Forelimb muscle (tissue), 1 donor: ENCODE measurements at places on chromosomes 1 and 21. TPM values are rescaled to one million over a fixed set of nuclear protein-coding genes. Genes with fewer than 3 reads are reported as not detected.

DNA sequence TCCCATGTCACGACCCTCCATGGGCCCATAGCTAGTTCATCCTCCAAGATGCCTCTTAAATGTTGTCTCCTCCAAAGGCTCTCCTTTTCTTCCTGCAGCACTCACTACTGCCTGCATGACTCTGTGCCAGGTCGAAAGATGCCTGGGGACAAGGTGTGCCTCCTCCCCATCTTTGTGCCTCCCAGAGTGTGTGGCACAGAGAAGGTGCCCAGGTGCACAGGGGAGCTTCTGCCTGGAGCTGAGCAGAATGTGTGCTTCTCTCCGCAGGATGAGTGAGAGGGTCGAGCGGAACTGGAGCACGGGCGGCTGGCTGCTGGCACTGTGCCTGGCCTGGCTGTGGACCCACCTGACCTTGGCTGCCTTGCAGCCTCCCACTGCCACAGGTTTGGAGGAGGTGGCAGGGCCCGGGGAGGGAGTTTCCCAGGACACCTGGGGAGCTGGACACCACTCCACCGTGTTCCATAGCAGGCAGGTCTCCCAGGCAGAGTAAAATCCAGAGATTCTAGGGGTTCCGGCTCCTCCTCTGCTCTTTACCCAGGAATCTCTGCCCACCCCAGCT, 6.9 kb upstream of the PPM1J start:
- no peak for DNase-seq

GRCh38 chr1:232507571-232507970, 122.4 kb downstream of the SIPA1L2 start:
- DNase-seq = no peak

FAM163A gene
- polyA plus RNA-seq = 0.16 TPM

- no peak for DNase-seq
Measured at GRCh38 chr1:191971447-191971846, 186.8 kb upstream of the RGS18 start.

DNA sequence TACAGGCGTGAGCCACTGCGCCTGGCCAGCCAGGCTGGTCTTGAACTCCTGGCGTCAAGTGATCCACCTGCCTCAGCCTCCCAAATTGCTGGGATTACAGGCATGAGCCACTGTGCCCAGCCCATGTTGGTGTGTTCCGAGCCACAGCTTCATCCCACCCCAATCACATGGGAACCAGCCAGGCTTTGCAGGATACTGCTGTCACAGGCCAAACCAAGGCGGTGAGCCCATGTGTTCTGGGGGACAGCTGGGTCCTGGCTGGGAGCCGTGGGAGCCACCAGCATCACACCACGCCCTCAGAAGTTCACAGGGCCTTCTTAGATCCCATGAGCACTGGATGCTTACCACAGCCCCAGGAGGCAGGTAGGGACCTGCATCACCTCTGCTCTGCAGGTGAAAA, 56.9 kb downstream of the DHRS3 start:
- DNase-seq = no peak

SLC1A7 gene
- 0.24 TPM for polyA plus RNA-seq

PLA2G2F gene
- polyA plus RNA-seq = not detected

FNBP1L gene
- polyA plus RNA-seq = 45.1 TPM

PPIH gene
- polyA plus RNA-seq = 37.9 TPM

FHAD1 gene
- 1.9 TPM for polyA plus RNA-seq

- no peak for DNase-seq
Measured at GRCh38 chr1:97123717-97124431, 402.3 kb downstream of the PTBP2 start.

ADGRL4 gene
- polyA plus RNA-seq = 11.9 TPM

GRCh38 chr1:168408884-168409283, 128.2 kb downstream of the TBX19 start:
- no peak for DNase-seq

LRRIQ3 gene
- polyA plus RNA-seq = 0.44 TPM

- DNase-seq = no peak
Measured at GRCh38 chr1:3336641-3337630, 117.5 kb upstream of the ARHGEF16 start.

DNA sequence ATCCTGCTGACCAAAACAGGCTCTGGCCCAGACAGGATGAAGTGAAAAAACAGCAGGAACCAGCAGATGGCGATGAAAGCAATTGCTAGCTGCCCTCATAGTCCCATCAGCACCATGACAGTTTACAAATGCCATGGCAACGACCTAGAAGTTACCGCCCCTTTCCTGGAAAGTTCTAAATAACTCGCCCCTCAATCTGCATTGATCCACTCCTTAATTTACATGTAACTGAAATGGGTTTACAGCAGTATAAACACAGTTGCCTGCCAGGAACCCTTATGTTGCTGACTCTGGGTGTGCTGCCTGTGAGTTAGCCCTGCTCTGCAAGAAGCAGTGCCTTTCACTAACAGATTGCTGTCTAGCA, 65.5 kb upstream of the CR1L start:
- peak; percentile 4 for DNase-seq

ANGPTL1 gene
- polyA plus RNA-seq = 63.0 TPM

GRCh38 chr21:14725219-14725618, 179.1 kb upstream of the SAMSN1 start:
- no peak for DNase-seq

DNA sequence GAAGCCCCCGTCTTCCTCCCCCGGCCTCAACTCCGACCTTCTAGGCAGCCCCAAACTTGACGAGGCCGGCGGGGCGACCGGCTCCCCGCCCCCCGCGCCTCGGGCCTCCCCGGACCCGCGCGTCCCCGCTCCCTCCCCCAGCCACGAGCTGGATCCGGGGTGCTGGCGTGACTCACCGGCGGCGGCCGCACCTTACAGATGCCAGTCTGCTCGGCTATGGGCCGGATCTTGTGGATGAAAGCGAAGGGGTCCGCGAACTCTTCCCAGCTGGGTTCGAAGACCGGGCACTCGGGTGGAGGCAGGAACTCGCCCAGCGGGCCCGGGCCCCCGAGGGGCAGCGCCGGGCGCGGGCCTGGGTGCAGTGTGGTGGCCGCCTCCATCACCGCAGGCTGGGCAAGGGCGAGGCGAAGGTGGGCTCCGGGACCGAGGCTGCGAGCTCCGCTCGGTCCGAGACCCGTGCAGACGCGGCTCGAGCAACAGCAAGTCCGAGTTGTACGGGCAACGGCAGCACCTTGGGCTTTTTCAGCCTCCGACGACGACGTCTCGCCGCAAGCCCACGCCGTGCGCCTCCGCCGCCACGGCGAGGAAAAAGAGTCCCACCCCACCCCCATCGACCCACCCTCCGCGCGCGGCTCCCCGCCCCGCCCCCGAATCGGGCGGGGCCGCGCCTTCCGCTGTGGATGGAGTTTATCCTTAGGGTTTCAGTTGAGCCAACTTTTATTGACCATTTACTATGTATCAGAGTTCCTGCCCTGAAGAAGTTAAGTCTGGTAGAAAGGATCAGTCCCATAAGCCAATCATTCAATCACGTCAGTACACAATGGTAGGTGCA, at the start of gene KDM5B:
KDM5B (minus strand) TSS at position 496 of the 832 bp plus-strand sequence; CDS start at position 380, 116 bp downstream.
- peak; percentile 60 for DNase-seq
